Regular cardiac myocyte (primary cell): ENCODE measurements at places on chromosomes 2 and 18. TPM values are rescaled to one million over a fixed set of nuclear protein-coding genes. Genes with fewer than 3 reads are reported as not detected.

Gene SUPT7L
- total RNA-seq = 15.3 and 33.3 TPM in 2 replicates

Gene ICA1L
- total RNA-seq = 1.5 and 2.8 TPM in 2 replicates

Gene CGREF1
- 5.0 and 14.9 TPM in 2 replicates for total RNA-seq

Gene IL36B
- not detected in 2 replicates for total RNA-seq

Gene DTNA
- 14.8 and 31.3 TPM in 2 replicates for total RNA-seq

Gene PRKAG3
- under 0.01 TPM in 1 of 2 replicates, not detected in the other for total RNA-seq

Gene ATG9A
- 36.4 and 39.9 TPM in 2 replicates for total RNA-seq

Gene C2orf78
- total RNA-seq = not detected in 2 replicates
